Stimulated activated CD4-positive, alpha-beta T cell treated with anti-CD3 and anti-CD28 coated beads, Interleukin-15, amount 100 ng/mL, for 24 hours (primary cell): ENCODE measurements at places on chromosomes 5 and 9.

DNA sequence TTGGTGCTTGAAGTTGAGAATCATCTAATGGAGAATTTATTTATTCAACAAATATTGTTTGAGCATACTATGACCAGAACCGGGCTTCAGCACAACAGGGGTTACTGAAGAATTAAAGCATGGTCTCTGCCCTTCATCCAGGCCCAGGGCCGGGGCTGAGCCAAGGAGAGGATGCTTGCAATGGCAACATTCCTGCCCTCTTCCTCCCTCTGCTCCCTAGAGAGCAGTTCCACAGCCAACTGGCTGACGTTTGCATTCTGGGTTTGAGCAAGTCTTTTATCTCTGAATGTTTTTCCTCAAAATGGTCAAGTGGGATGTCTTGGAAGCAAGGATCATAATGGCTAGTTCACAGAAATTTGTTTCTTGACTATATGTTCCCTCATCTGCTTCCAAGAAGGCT, 80.7 kb downstream of the GLDC start:
- no peak for DNase-seq

GRCh38 chr5:135246923-135247795, 151.9 kb downstream of the MACROH2A1 start:
- peak; percentile 16 for DNase-seq

- DNase-seq = no peak
Measured at GRCh38 chr5:39426746-39427105, 1.9 kb upstream of the DAB2 start.

- DNase-seq = no peak
Measured at GRCh38 chr5:139684350-139684880, 36.3 kb downstream of the CXXC5 start.

- DNase-seq = no peak
Measured at GRCh38 chr9:78775696-78776295, 478.9 kb downstream of the PSAT1 start.

DNA sequence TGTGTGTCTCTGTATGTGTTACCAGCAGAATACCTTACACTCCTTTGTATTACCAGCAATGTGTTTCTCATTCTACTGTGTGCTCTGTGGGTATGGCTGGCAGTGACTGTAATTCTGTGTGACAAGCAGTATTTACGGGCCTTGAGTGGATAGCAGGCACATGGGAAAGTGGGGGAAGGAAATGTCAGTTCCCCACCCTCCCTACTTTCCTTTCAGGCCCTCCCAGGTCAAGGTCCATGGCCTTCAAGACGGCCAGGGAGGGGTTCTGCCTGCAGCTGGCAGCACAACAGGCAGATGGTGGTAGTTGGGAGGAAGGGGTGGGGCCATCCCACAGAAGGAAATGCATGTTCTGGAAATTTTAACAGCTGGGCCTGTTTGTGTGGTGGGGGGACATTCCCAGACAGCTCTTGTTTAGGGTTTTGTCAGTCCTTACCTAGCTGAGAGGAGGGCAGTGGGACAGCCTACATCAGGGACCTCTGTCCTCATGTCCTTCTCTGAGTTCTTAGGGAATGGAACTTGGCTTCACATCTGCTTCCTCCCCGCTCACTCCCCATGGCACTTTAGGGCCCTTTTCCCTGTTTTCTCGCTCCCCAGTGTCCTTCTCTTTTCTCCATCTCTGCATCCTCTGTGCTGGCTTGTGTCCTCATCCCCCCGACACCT, 14.6 kb upstream of the TNIP1 start:
- no peak for DNase-seq

DNA sequence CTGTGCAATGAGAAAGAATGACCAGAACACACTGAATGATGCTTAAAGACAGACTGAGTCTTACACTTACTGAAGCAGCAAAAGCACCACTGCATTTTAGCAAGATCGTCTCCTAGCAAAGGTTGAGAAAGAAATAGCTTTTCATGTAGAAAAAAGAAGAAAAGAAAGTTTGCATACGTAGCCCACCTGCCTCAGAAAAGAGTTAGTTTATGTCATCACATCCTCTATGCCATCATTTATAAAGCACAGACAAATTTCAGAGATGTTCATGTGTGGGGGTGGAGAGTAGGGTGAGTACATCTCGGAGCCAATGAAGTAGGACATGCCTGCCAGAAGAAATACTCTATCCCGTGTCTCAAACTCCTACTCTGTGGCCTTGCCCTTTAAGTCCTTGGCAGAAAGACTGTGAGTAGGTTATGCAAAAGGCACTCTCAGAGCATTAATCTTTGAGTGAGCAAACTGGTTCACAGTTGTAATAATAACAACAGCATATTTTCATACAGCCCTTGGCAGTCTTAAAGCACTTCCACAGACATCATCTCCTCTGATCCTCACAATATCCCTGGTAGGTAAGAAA, 22.4 kb downstream of the NRG2 start:
- no peak for DNase-seq

DNA sequence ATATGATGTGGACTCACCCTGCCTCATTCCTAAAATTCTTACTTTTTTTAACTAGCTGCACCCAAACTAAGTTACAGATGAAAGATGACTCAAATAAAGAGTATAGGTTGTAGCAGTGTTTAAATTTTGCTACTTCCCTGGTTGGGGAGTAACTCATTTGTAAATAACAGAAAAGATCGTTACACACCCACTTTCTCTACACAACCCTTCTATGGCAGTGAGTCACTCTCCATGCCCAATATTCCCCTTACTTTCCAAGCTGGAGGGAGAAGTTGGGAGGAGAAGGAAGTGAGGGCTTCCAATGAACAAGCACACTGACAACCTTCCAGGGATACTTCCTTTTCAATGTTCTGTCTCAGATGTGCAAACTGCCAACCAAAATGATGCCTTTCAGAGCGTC, 1.9 kb downstream of the RASEF start:
- no peak for DNase-seq

- DNase-seq = no peak
Measured at GRCh38 chr9:17978773-17979172, 399.9 kb downstream of the SH3GL2 start.

- DNase-seq = no peak
Measured at GRCh38 chr9:134204041-134204440, 39.7 kb upstream of the RNU6ATAC start.

DNA sequence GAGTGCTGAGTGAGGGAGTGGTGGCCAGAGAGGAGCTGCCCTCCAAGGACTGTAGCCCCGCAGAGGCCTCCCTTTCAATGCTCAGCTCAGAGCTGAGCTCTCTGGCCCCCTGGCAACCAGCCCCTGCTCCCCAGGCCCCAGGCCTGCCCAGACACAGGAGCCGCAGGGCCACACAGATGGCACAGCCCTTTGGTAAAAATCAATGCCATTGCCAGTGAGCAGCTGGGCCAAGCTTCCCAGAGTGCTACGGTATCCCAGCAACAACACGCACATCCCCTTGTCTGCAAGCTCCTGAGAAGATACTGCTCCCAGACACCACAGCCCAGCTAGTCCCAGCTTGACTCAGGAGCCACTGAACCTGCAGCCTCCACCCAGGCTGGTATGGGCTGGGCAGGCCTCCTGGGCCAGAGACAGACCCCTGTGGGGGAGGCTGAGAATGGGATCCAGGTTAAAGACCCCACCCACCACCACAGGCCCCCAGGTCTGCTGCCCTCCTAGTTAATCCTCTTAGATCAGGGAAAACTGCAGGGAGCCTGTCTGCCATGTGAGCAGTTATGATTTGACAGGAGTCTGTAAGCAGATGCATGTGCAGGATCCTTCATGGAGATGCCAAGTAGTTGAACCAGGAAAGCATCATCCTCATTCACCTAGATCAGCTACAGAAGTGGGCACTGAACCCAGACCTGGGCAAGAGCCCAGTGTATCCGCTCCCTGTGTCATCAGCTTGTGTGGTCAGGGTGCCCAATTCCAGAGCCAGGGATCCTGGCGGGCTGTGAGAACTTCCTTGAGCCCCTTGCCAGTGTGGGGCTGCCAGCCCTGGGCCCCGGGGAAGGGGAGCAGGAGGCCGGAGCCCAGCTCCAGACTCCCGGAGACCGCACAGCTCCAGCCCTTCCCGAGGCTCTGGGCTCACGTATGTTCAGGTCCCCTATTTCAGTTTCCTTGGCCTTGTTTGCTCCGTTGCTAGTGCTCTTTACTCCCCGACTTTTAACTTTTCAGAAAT, 26.7 kb upstream of the ADAMTS2 start:
- no peak for DNase-seq

DNA sequence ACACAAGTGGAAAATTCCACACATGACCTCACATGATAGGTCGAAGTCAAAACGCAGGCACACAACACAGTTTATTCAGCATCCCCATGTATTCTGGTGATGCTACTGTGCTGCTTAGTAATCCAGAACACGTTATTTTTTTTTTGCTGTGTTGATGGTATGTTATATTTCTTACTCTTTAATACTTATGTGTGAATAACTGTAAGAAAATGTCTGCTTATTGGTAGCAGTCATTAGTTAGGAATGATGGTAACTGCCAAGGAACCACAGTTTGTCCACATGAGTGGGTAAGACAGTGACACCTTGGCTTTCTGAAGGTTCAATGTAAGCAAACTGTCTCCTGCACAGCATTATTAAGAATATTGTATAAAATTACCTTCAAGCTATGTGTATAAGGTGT, 107.7 kb upstream of the DAPK1 start:
- no peak for DNase-seq

DNA sequence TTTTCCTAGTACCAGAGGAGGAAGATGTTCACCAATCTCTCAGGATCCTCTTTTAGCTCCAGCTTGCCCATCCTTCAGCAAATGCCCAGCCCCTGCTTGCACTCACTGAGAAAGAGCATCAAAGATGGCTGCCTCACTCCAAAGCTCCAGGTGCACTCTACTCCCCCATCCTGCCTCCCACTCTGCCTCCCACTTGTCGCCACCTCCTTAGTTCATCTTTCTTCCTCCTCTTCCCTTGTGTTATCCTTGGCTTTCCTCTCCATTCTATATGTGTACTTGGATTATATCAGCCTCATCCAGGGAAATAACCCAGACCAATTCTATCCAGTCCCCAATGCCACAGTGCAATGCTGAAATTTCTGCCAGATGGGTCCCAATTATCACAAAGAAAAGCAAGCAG, 87.1 kb upstream of the CPLX2 start:
- no peak for DNase-seq
